ENCODE measurements at places on chromosomes 1 and 21.

DNA sequence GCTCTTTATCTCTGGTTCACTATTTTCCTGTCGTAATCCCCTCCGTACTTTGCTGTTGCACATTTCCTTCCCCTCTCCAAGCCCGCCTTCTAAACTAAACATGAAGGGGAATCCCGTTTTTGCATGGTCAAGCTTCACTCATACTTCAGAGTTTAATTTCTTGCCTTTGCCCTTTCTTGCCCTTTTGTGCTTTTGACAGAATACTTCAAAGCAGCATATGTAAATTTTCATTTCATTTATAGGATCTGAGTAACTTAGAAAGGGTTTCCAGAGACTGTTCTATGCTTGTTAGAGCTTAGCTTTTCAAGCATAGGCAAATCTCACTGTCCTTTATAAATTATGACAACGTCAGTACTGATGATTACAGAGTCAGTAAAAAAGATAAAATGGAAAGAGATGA lies 27.7 kb downstream of the SPATA45 start:
- no peak for DNase-seq

DNA sequence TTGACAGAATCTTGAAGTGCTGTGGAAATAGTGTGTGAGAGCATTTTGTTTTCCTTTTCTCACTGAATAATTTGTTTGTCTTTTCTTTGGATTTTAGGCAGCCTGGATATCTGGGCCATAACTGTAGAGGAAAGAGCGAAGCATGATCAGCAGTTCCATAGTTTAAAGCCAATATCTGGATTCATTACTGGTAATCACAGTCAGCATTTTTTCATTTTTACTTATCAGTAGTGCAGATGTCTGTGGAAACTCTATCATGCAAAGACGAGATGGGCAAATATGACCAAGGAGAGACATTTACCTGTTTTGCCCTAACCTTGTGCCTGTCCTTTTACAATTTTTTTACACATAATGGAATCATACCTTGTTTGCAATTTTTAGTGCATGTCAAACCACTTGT lies 78.8 kb downstream of the ITSN1 start:
- DNase-seq = no peak

DNA sequence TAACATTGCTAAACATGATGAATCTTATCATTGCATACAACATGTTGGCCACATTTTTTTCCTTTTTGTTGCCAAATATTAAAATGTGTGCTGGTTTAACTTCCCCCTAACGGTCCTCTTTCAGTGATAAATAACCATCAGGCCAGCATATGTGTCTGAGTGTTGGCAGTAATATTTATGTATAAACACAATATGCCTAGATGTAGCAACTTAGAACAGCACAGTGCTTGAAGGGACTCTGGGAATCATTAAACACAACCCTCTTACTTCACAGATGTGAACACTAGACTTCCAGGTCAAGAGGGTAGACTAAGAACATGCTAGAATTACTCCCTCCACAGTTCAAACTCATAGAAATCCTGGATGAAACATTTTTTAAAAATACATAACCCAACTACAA lies 581.8 kb downstream of the PLPP3 start:
- DNase-seq = no peak

DNA sequence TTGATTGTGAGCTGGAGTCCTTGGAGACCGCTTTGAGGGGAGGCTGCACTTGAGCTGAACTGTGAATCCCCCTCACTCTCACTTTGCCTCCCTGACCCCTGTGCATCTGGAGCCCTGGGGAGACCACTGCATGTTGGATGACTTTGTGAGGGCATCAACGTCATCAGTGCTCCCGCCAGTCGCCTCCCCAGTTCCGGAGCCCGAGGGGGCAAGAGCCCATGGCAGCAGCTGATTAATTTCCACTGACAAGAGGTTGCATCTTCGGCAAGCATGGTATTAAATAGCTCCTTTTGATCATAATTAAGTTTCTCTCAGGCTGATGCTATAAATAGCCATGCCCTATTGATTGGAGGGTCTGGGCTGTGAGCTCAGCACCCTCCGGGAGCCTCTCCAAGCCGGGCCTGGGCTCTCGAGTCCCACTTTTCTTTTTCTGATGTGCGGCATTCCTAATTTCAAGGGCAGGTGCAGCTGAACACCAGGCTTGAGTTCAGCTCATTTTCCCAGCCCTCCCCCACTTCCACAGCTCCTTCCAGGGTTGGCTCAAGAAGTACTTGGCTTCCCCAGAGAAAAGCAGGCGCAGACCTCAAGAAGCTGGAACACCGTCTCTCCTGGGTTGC lies 33.2 kb downstream of the KCND3 start:
- DNase-seq = no peak
